CD4-positive, alpha-beta T cell treated with Interleukin-17A for 4 hours (primary cell): ENCODE measurements at places on chromosomes 4 and X.

- no peak for DNase-seq
Measured at GRCh38 chr4:169250796-169251195, 20.0 kb downstream of the SH3RF1 start.

- DNase-seq, result no peak
Measured at GRCh38 chr4:125013891-125014290, 300.9 kb upstream of the FAT4 start.

- no peak for DNase-seq
Measured at GRCh38 chr4:166460769-166461550, 587.9 kb downstream of the TLL1 start.

- no peak for DNase-seq
Measured at GRCh38 chrX:12986164-12986779, 11.4 kb downstream of the TMSB4X start.

DNA sequence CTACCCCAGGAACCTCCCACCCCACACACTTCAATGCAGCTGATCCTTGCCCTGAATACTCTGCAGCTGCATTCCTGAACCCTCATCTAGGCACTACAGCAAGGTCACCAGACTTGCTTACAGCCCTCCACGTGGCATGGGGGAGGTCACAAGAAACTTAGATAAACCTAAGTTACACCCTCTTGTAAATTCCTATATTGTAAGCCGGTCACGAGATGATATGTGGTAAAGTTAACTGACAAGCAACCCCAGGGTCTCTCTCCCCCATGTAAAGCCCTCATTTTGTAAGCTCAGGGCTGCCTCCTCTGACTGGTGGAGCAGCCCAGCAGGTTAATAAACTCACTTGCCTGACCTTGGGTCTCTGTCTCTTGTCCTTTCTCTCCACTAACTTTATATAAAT lies 570.7 kb downstream of the PCDH7 start:
- no peak for DNase-seq

GRCh38 chr4:81465406-81466340 lies 6.0 kb downstream of the RASGEF1B start:
- no peak for DNase-seq

DNA sequence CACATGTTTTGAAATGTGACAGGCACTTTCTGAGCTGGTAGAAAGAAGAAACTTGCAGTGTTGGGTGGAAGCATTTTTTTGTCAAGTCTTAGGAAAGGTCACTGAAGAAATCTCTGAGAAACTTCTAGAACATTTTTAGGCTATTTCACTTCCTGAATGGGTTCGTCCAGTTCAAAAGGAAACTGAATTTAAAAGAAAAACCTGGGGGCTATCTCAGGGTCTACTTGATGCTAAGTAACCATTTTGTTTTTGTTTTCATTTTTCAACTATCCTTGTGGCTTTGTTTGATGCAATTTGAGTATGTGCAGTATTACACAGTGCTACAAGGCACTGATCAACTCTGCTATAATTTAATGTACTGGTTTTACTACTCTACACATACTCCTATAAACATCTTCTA lies 34.0 kb upstream of the AMOT start:
- DNase-seq, result no peak

DNA sequence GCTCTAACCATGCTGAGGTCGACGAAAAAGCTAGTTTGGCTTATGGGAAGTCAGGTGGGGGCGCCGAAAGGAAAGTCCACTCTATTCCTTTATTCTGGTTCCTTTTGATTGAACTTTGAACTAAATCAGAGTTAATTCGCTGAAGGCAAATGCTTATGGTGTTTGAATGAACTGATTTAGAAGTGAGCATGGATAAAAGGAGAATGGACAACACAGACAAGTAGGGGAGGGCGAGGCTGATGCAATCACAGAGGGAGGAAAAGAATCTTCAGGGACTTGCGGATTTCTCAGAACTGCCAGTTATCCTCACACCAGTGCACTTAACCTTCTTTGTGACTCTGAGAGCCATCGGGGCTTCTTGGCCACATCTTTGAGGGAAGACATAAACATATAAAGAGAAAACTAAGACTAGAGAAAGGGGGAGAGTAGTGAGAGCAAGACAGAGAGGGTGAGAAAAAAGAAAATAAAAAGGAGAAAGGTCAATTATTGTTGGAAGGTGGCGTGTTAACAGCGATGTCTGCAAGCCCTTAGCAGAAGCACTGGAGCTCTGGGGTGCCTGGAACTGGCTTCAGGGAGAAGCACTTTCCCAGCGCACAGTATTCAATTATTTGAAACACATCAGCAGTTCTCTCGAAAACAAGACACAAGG lies 79.6 kb upstream of the PLAC1 start:
- no peak for DNase-seq

DNA sequence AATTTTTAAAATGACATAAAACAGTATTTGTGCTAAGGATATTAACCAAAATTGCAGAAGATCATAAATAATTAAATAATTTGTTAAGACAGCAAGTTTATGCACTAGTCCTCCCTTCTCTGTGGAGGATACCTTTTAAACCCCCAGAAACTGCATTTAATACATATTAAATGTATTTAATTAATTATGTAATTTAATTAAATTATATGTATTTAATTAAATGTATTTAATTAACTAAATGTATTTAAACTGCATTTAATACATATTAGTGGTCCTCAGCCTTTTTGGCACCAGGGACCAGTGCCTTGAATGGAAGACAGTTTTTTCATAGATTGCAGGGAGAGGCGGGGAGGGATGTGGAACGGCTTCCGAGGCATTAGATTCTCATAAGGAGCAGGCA lies 404.6 kb downstream of the ARHGAP24 start:
- DNase-seq, result no peak

DNA sequence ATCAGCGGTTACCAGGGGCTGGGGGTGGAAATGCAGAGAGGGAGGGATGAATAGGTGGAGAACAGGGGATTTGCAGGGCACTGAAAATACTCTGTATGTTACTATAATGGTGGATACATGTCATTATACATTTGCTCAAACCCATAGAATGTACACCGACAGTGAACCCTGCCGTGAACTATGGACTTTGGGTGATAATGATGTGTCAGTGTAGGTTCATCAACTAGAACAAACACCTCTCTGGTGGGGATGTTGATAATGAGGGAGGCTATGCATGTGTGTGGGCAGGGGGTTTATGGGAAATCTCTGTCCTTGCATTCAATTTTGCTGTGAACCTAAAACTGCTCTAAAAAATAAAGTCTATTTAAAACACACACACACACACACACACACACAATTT lies 11.5 kb downstream of the HPSE start:
- DNase-seq, result no peak

GRCh38 chr4:86302251-86302650 lies 57.6 kb downstream of the MAPK10 start:
- DNase-seq, result no peak

GRCh38 chrX:44903107-44903506 lies 30.1 kb downstream of the KDM6A start:
- peak; percentile 12 for DNase-seq

GRCh38 chrX:47576021-47576898 lies 6.0 kb upstream of the TIMP1 start:
- DNase-seq, result no peak

GRCh38 chrX:130728208-130728607 lies 174.8 kb downstream of the ENOX2 start:
- DNase-seq, result no peak

DNA sequence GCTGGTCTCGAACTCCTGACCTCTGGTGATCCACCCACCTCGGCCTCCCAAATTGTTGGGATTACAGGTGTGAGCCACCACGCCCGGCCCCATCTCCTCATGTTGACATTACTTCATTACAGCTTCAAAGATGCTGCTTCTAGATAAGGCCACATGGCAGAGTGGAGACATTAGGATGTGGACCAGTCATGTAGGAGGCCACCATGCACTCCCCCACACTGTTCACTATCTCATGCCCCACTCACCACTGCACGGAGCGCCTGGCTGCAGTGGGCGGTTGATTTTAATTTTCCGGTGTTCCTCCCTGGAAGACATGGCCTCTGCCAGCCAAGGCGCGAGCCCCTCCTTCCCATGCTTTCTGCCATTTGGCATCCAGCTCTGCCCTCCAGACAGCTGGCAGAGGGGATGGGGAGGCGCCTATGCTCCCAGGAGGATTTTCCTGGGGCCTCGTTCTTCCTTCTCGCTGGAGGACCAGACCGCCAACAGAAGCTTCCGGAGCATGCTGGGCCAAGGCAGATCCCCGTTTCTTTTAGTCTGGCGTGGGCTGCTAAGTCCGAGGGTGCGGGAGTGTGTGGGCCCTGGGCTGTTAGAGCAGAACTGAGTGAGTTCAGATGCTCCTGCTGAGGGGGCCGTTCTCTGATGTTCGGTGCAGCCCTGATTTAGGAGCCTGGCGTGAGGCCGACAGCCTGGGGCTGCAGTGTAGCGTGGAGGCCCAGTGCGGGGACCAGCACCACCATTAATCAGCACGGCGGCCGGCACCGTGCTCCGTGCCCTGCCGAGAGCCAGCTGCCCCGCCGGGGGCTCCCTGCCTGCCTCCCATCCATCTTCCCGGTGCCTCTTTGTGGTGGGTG lies 93.1 kb downstream of the SORCS2 start:
- DNase-seq, result no peak

- DNase-seq, result no peak
Measured at GRCh38 chr4:110898290-110898689, 275.4 kb upstream of the PITX2 start.

- no peak for DNase-seq
Measured at GRCh38 chrX:15435836-15436619, 51.8 kb upstream of the VEGFD start.

GRCh38 chrX:65702956-65703355 lies 35.5 kb downstream of the MSN start:
- no peak for DNase-seq

- no peak for DNase-seq
Measured at GRCh38 chr4:98522062-98522461, 136.3 kb downstream of the TSPAN5 start.

GRCh38 chr4:41022116-41022515 lies 192.2 kb downstream of the APBB2 start:
- DNase-seq, result no peak

GRCh38 chr4:118033148-118034052 lies 886 bp upstream of the NDST3 start:
- DNase-seq, result no peak

- DNase-seq, result no peak
Measured at GRCh38 chr4:61067381-61067780, 132.7 kb upstream of the ADGRL3 start.

- DNase-seq, result no peak
Measured at GRCh38 chrX:29461039-29461438, 754.3 kb upstream of the MAGEB2 start.

DNA sequence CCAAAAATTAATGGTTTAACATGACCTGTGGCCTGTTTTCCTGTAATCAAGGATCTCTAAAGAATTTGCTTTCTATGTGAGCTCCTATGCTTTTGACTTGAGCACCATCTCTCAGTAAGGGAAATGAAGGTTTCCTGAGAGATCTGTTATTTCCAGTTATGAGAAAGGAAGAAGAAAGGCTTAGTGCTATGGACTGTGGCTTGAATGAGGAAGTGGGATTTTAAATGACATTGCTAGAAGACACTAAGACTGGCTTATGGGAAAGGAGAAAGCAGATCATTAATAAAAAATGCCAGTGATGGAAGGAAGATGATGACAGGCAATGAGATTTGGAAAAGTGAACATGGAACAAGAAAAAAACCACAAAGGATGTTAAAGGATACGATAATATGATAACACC lies 285.4 kb downstream of the OPHN1 start:
- DNase-seq, result no peak

DNA sequence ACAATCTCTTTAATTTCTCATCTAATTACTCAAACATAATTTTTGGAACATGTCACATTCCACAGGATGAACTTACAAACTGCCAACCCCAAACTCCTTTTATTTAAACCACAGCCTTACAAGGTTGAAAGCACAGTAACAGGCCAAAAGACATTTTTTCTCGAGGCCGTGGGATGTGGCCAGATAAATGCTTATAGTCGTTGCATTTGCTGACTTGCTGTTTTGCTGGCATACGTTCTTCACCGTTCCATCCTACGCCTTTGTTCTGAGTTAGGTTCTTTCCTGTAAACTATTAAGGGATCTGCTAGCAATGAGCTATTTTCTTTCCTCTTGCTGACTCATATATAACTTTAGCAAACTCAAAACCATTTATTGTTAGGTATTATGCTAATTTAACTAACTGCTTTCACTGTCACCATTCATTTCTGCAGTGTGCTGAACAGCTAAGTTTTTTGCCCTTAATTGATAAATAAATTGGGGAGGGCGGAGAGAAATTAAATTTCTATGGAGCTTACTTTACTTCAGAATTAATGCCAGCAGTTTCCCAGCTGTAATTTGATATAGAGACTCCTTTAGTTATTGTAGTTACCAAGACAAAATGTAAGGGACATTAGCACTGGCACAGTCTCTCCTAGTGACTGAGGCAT lies 135.1 kb upstream of the PACRGL start:
- DNase-seq, result no peak

- DNase-seq, result no peak
Measured at GRCh38 chrX:17390419-17390850, 15.4 kb downstream of the NHS start.

GRCh38 chr4:40301603-40302002 lies 33.5 kb upstream of the CHRNA9 start:
- DNase-seq, result peak; percentile 84

GRCh38 chr4:108359130-108359985 lies 190.6 kb upstream of the LEF1 start:
- peak; percentile 70 for DNase-seq

DNA sequence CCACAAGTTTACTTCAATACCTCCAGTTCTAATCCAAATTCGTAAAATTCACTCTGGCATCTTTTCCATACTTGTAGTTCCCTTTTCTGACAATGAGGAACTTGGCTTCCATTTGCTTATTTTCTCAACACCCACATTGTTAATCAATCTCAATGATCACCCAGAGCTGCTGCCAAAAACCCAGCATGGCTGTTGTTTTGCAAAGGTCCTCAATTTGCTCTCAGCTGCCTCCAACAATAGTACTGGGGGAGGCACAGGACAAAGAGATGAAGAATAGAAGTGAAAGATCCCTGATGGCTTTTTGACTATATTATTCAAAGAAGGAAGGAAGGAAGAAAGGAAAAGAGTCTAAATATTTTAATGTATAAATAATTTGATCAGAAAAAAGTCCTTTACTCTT lies 847.8 kb downstream of the RAPGEF2 start:
- no peak for DNase-seq

DNA sequence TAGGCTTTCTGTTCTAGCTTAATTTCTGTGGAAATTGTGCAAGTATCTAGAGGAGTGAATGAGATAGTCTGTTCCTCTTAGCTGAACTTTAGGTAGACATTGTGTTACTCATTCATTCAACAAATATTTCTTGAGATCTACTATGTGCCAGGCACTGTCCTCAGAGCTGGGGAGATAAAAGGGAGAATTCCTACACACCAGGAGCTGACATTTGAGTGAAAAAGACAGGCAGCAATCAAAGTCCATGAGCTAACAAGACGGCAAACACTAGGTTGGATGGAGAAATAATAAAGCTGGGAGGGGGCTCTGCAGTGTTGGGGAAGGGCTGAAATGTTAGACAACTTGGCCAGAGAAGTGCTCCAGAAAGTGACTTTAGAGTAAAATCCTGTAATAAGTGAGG lies 80.1 kb downstream of the MED28 start:
- no peak for DNase-seq

- DNase-seq, result no peak
Measured at GRCh38 chr4:163127621-163128020, 39.1 kb downstream of the NAF1 start.

- no peak for DNase-seq
Measured at GRCh38 chrX:8233091-8233490, 62.0 kb upstream of the VCX2 start.

GRCh38 chr4:36772154-36772516 lies 472.4 kb upstream of the NWD2 start:
- DNase-seq, result no peak

- DNase-seq, result no peak
Measured at GRCh38 chr4:20839957-20840356, 139.7 kb downstream of the PACRGL start.

- DNase-seq, result no peak
Measured at GRCh38 chrX:101823236-101823635, 108.6 kb downstream of the ZMAT1 start.
